ENCODE measurements at places on chromosomes 16 and 17.

DNA sequence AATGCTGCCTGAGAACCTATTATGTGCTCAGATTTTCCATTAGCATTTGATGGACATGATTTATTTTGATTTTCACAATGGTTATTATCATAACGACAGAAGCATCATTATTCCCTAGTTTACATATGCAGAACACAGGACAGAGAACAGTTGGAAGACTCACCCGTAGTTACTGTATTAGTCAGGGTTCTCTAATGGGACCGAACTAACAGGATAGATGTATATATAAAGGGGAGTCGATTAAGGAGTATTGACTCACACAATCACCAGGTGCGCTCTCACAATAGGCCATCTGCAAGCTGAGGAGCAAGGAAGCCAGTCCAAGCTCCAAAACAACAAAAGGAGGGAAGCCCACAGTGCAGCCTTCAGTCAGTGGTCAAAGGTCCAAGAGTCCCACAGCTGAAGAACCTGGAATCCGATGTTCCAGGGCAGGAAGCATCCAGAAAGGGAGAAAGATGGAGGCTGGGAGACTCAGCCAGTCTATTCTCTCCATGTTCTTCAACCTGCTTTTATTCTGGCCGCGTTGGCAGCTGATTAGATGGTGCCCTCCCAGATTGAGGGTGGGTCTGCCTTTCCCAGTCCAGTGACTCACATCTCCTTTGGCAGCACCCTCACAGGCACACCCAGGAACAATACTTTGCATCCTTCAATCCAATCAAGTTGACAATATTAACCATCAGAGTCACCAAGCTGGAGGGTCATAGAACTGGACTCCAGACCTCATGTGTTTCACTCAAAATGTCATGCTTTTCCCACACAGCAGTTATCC is 92.7 kb upstream of the XYLT1 start:
- DNase-seq, result no peak

GRCh38 chr17:43834106-43834505 is 1.2 kb upstream of the MPP3 start:
- DNase-seq, result no peak

GRCh38 chr17:54839447-54839846 is 61.2 kb upstream of the TOM1L1 start:
- DNase-seq, result no peak

DNA sequence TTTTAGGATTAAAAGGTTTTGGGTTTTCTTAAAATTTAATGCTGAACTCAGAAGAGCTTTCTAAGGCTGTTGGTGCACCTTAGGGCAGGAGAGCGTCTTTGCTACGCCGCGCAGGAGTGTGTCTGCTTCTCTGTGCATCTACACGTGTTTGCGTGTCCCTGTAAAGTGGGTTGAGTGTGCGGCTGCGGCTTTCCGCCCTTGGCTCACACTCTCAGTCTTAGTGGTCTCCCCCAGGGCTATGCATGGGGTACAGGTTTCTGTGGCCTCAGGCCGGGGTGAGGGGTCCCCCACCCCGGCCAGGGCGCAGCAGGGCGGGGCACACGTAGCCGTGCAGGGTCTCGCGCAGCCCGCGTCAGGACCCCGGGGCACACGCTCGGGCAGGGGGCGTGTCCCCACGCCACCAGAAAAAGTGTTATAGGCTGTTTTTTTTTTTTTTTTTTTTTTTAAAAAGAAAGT is 727 bp upstream of the TENT4B start:
- peak; percentile 35 for DNase-seq

DNA sequence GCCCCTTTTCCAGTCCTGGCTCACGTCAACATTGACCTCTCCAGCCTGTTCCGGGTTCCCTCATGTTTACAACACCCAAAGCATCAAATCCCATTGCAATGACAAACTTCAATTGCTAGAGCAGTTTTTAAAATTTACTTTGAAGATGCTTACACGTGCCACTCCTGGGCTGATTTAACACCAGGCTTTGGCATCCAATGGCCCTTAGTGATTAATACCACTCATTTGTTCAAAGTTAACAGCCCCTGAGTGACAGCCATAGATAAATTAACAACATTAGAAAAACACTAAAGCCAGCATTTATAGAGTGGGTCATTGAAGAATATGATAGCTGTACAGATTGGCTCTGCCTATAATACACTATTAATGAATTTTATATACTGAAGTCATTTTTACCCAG is 135.1 kb downstream of the PMP22 start:
- no peak for DNase-seq

DNA sequence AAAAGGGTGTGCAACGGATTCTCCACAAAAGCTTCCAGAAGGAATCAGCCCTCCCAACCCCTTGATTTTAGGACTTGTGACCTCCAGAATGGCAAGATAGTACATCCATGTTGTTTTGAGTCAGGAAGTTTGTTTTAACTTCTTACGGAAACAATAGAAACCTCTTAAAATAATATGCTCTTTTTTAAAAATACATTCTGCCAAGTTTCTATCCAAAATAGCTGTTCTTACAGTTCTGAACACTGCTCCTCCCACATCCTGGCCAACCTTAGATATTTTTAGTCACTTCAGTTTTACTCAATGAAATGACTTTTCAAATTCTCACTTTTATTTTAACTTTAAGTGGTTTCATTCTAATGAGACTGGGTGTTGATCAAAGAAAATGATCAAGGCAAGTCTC is 156.4 kb downstream of the ZNF18 start:
- no peak for DNase-seq

GRCh38 chr17:47204722-47205418 is 4.3 kb upstream of the MYL4 start:
- no peak for DNase-seq

GRCh38 chr16:88279998-88280397 is 102.8 kb upstream of the ZNF469 start:
- DNase-seq, result no peak

- no peak for DNase-seq
Measured at GRCh38 chr16:84888450-84888849, 68.7 kb downstream of the CRISPLD2 start.

GRCh38 chr17:181245-182049 is at the start of gene DOC2B:
Gene DOC2B (minus strand): TSS chr17:181650. CDS start chr17:181479, 171 bp downstream.
- no peak for DNase-seq

GRCh38 chr16:10078541-10078949 is 103.7 kb downstream of the GRIN2A start:
- no peak for DNase-seq

DNA sequence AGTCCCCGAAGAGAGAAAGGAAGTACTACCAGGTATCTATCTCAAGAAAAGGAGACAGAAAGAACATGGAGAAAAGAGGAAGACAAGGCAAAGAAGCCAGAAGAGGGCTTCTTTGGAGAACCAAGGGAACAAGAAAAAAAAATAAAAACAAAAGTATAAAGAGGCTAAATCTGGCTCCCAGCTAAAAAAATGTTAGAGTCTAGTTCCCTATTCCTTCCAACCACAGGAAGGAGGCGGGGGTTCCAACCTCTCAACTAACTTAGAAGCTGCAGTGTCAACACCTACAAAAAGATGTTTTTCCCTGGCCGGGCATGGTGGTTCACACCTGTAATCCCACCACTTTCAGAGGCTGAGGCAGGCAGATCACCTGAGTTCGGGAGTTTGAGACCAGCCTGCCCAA is 13.4 kb downstream of the UTP6 start:
- DNase-seq, result no peak
